ENCODE measurements at places on chromosomes 6 and 20. TPM values are rescaled to one million over a fixed set of nuclear protein-coding genes. Genes with fewer than 3 reads are reported as not detected.

GRCh38 chr20:62710886-62711702 lies 2.5 kb downstream of the NTSR1 start:
- DNase-seq, result no peak

DNA sequence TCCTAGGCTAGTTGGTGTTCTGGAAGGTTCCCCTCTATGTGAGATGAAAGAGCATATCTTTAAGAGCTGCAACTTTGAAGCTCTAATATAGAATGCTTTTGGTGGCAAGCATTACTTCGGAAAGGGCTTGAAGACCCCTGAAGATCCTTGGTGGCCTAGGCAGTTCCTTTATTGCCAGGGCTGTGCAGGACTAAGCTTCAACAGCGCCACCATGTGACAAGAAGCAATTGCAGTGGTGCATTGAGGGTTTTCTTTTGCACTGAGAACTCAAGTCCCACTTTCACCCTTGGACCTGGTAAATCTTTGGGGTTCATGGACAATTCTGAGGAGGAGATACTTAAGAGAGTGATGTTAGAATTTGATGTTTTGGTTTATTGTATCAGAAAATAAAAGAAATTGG lies 237.4 kb upstream of the GMDS start:
- no peak for DNase-seq

DNA sequence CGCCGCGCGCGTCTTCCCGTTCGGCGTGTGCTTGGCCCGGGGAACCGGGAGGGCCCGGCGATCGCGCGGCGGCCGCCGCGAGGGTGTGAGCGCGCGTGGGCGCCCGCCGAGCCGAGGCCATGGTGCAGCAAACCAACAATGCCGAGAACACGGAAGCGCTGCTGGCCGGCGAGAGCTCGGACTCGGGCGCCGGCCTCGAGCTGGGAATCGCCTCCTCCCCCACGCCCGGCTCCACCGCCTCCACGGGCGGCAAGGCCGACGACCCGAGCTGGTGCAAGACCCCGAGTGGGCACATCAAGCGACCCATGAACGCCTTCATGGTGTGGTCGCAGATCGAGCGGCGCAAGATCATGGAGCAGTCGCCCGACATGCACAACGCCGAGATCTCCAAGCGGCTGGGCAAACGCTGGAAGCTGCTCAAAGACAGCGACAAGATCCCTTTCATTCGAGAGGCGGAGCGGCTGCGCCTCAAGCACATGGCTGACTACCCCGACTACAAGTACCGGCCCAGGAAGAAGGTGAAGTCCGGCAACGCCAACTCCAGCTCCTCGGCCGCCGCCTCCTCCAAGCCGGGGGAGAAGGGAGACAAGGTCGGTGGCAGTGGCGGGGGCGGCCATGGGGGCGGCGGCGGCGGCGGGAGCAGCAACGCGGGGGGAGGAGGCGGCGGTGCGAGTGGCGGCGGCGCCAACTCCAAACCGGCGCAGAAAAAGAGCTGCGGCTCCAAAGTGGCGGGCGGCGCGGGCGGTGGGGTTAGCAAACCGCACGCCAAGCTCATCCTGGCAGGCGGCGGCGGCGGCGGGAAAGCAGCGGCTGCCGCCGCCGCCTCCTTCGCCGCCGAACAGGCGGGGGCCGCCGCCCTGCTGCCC lies 1.1 kb downstream of the SOX4 start:
- DNase-seq, result peak; percentile 26

GRCh38 chr20:34312024-34312460 lies 8.9 kb upstream of the AHCY start:
- no peak for DNase-seq

DNA sequence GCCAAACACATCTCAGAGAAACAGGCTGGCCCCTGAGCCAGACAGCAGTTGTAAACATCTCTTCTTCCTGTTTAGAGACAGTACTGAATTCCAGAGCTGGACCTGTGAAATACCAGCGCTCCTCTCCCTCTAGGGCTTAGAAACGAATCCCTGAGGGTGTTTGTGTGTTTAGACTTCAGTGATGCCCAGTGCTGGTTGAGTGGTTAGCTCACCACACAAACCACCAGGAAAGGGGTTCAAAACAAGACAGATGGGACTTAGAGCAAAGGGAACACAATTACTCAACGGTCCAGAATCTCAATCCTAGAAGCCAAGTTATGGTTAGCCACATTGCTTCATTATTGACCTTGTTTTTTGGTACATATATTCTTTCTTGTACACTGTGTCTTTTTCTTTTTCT lies 108.7 kb upstream of the TMEM170B start:
- no peak for DNase-seq

Gene NMBR
- not detected for total RNA-seq

GRCh38 chr20:61556673-61557072 lies 304.6 kb downstream of the CDH4 start:
- no peak for DNase-seq

Gene STK35
- total RNA-seq, result 36.0 TPM

GRCh38 chr6:35415065-35415891 lies 36.9 kb upstream of the FANCE start:
- DNase-seq, result peak; percentile 34

- no peak for DNase-seq
Measured at GRCh38 chr6:130593948-130594347, 228.1 kb downstream of the TMEM200A start.

DNA sequence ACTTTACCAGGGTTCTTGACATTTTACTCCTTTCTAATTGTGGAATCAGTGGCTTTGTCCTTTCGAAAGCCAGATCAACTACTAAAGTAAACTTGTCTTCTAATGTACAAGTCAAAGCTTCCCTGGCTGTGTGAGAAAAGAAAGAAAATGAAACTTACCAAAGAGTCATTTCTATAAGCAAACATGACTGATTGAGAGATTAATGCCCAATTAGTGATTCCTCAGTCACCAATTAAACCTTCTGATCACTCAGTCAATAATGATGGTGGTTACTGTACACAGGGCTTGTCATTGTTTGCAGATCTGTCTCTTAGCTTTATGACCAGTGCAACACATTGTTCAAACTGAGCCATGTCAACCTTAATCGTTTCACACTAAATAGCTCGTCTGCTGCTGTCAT lies 1168.4 kb upstream of the CITED2 start:
- DNase-seq, result no peak

DNA sequence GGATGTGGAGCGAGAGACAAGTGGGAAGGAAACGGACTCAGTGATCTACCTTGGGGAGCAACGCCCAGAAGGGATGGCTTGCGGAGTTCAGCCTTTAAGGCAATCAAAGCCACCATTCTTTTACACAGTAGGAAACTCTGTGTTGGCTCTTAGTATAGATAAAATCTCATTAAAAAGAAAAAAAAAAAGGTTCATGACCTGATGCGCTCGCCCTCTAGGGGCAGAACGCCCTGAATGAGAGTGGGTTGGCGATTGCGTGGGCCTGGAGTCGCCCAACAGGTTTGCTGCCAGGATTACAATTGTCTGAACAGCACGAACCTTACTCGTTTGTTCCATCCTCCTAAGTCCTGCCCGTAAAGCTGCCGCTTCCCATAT lies 1.2 kb downstream of the TPD52L1 start:
- DNase-seq, result peak; percentile 23

GRCh38 chr6:131250122-131250521 lies 114.9 kb downstream of the AKAP7 start:
- peak; percentile 16 for DNase-seq

GRCh38 chr20:50513169-50514034 lies 3.2 kb downstream of the PTPN1 start:
- no peak for DNase-seq

GRCh38 chr6:6057442-6058053 lies 50.8 kb upstream of the NRN1 start:
- DNase-seq, result no peak

GRCh38 chr6:27759930-27760329 lies 152.3 kb downstream of the OR2B2 start:
- DNase-seq, result no peak

Gene FOXA2
- 0.09 TPM for total RNA-seq

Gene IMPG1
- total RNA-seq, result not detected

DNA sequence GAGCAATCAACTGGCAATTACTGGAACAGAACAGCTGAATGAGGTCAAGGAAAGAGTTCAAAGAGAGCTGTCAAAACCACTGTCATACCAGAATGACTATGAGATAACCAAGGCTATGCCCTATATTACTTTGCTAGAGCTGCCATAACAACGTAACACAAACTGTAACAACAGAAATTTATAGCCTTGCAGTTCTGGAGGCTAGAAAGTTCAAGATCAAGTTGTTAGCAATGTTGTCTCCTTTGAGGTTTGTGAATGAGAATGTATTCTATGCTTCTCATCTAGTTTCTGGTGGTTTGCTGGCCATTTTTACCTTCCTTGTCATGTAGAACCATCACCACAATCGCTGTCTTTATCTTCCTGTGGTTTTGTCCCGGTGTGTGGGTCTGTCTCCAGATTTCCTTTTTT lies 1323.0 kb upstream of the GJE1 start:
- DNase-seq, result no peak

- DNase-seq, result no peak
Measured at GRCh38 chr20:41359541-41360011, 7.0 kb downstream of the EMILIN3 start.

- no peak for DNase-seq
Measured at GRCh38 chr6:24255676-24256075, 102.2 kb downstream of the DCDC2 start.

DNA sequence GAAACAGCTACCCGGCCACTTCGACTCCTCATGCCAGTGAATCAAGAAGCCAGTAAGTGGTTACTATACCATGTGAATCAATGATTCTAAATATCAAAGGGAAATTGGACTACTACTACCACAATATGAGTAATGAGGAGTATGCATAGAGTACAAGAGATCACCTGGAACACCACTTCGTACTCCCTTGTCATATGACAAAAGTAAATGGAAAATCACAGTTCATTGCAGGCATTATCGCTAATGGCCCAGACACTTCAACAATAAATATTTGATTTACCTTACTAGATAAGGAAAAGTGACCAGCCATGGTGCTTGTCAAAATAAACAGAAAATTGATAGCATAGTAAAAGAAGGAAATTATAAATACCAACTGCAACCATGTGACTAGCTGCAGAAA lies 73.1 kb downstream of the BMP5 start:
- DNase-seq, result no peak

DNA sequence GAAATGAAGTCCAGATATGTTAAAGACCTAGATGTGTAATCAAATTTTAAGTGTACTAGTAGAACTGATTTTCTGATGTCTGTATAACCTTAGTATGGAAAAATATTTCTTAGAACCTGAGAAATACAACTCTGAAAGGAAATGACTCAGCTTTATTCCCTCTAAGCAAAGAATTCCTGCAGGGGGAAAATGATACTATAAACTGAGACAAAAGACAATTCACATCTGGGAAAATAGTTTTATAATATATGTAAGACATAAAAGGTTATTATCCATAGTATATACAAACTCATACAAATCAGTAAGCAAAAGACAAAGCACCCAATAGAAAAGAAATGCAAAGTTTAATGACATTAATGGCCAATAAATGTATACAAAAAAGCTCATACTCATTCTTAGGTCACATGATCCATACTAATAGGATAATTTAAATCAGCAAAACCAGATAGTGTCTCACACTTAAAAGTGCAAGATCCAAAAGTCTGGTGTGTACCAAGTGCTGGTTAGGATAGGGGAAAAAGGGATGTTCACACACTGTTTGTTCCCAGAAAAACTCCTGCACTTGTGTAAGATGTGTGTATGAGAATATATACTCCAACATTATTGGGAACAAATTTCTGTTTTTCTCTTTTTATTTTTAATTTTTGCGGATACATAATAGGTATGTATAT lies 22.6 kb downstream of the RNF217 start:
- no peak for DNase-seq

GRCh38 chr6:2751871-2752270 lies 1.1 kb upstream of the MYLK4 start:
- no peak for DNase-seq

Gene CYB5R4
- total RNA-seq, result 17.3 TPM

- DNase-seq, result no peak
Measured at GRCh38 chr20:59063358-59064213, 21.0 kb upstream of the PRELID3B start.

Gene RSPO4
- 0.23 TPM for total RNA-seq

DNA sequence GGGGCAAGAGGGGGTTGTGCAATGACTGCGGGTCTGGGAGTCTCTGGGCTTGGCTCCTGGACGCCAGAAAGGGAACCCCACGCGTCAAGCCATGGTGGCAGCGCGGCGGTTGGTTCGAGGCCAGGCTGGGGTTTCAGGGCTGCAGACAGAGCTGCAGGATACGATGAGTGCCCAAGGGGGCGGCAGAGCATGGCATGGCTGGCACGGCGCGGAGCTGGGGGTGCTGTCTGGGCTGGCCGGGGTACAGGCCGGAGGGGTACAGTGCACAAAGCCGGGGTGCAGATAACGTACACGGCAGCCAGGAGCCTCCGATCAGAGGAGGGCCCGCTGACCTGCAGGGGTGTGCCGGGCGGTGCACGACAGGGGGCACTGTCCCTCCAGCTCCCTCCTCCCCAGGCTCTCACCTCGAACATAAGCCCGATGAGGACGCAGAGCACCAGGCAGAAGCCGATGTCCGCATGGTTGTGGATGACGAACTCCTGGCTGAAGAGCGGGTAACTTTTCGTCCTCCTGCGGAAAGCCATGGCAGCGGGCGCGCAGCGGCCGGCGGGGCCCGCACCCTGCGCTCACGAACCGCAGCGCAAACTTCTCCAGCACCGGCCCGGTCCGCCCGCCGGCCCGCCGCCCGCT lies 353 bp downstream of the TRAM2 start:
- DNase-seq, result peak; percentile 54

DNA sequence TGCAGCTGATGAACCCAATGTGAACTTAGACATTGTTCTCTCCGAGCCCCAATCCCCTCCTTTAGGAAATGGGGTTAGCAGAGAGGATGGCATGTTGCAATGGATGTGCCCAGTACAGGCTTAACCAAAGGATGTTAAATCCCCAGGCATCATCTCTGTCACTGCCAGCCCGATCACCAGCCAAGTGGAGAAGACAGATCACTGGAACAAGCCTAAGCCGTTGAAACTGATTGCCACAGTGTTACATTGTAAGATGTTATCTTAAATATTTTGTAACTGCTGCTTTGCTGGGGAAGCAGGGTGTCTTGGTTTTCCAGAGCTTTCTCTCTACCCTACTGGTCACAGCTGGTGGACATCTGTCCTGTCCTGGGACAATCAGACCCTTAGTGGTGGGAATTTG lies 783.4 kb upstream of the CHD6 start:
- no peak for DNase-seq

Gene HMGCLL1
- total RNA-seq, result 0.73 TPM

DNA sequence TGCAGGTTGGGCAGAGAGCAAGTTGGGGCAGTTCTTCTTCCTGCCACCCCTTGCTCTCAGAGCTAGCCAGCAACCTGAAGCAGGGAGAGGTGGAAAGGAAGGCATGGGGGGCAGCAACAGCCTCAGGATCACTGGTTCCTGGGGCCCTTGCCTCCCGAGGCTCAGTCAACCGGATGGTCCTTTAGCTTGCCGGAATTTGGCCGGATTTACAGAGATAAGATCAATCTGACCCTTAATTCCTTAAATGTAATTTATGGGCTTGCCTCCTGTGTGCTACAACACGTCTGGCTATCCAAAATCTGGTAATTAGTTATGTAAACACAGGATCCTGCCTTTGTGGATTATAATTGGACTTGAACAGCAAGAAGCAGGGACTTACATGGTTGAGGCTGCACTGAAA lies 19.5 kb upstream of the TCP11 start:
- no peak for DNase-seq

GRCh38 chr6:57283911-57284455 lies 33.4 kb upstream of the PRIM2 start:
- DNase-seq, result no peak
